ENCODE measurements at places on chromosomes 3 and 15.

DNA sequence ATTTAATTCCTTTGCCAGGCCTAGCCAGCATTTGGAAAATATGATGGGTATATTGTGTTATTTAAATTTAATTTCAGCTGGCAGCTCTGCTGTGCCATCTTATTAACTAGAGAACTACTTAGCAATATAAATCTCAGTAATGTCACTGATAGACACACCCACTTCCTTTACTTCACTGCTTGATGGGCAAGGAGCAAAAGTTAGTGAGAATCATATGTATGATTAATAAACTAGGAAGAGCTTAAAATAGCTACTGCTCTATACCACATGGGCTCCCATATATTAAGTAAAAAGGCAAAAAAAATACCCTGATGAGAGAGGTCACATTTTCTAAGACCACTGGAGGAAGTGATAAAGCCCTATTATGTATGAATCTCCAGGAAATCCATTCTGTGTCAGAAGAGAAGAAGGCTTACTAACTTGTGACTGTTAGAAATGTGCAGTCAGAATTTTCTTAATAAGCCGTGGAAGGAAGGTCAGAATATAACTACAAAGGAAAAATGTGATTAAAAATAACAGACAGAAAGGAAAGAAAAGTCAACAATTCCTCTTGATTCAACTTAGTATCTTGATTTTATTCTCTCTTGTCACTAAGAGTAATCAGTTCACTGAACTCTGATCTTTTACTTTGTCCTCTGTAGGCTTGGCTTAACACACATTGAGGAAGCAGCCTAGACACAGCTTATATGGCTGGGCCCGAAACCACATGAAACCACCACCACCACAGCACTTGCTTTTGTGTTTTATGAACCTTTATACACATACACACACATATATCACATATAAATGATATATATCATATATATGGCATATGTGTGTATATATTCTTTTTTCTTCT is 1233.9 kb upstream of the ALCAM start:
- no peak for ATAC-seq

GRCh38 chr3:161576714-161577510 is 80.3 kb downstream of the OTOL1 start:
- ATAC-seq, result no peak

DNA sequence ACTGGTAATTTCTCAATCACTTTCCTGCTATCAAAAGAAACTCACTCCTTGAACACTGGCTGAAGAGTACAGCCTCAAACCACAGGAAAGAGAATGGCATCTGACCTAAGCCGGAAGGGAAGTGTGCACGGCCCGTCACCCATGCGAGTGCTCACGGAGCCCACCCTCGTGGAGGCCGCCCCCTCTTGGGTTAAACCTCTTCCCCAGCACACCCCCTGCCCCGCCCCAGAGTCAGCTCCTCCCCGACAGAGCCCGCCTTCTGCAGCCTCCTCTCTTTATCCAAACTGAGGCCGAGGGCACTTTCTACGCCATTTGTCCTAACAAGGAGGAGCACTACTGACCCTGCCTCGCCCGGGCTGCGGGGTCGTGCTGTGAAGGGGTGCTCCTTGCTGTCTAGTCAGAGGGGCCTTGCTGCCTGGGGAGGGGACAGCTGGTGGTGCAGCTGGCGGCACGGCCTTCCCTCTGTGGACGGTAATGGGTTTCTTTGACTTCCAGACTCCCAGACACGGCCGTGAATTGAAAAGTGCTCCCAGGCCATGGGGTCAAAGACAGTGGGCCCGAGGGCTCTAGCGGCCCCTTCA is 137.7 kb downstream of the NSMCE3 start:
- no peak for ATAC-seq

- ATAC-seq, result no peak
Observed at GRCh38 chr15:99605990-99606389, 40.2 kb downstream of the MEF2A start.

GRCh38 chr3:115245438-115245837 is 98.3 kb upstream of the ZBTB20 start:
- no peak for ATAC-seq

GRCh38 chr3:44685128-44685800 is 27.2 kb upstream of the ZNF502 start:
- peak; percentile 92 for ATAC-seq

GRCh38 chr3:151949706-151950105 is 76.3 kb downstream of the SUCNR1 start:
- no peak for ATAC-seq

DNA sequence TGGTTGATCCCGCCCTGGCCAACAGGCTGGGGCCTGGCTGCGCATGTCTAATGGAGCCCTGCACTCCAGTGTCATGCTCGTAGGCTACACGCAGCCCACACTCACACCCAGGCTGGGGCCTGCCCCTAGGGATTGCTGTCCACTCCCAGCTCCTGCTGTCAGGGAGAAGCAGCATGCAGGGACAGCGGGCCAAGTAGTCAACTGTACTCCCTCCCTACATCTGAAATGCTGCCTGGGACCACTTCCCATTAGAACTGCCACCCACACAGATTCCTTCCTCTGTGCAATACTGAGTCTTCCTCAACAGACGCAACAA is 16.1 kb downstream of the ALS2CL start:
- no peak for ATAC-seq

- ATAC-seq, result no peak
Observed at GRCh38 chr15:37898362-37898761, 36.1 kb upstream of the TMCO5A start.

GRCh38 chr3:97927704-97928103 is 44.5 kb downstream of the RIOX2 start:
- ATAC-seq, result no peak

- ATAC-seq, result no peak
Observed at GRCh38 chr3:16243706-16244490, 20.8 kb downstream of the DPH3 start.

DNA sequence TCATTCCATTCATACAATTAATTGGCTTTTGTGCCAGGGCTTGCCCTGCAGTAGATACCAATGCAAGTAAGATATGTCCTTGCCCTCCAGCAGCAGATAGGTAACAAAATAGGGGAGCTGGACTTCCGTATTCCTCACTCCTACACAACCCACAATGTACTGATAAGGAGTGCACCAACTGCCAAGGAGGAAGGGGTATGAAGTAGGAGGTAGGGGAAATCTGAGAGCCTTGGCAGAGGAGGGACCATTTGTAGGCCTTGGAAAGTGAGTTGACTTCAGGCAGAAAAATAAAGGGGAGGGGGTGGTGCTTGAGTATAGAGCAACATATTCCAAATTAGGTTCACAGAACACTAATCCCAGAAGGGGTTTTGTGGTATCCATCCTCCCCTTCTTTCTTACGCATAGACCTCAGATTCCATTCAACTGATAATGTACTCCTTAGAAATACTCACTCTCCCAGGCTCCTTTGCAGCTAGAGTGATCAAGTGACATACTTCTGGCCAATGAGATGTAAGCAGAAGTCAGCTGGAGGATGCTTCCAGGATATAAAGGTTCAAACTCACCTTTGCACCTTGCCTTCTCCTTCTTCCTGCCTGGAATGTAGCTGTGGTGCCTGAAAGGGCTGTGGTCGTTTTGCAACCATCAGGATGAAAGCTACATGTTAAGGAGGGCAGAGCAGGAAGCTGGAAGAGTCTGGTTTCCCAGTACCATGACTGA is 127.1 kb upstream of the SMAD3 start:
- ATAC-seq, result no peak

- ATAC-seq, result peak; percentile 95
Observed at GRCh38 chr3:120145542-120146285, 51.5 kb upstream of the GSK3B start.

DNA sequence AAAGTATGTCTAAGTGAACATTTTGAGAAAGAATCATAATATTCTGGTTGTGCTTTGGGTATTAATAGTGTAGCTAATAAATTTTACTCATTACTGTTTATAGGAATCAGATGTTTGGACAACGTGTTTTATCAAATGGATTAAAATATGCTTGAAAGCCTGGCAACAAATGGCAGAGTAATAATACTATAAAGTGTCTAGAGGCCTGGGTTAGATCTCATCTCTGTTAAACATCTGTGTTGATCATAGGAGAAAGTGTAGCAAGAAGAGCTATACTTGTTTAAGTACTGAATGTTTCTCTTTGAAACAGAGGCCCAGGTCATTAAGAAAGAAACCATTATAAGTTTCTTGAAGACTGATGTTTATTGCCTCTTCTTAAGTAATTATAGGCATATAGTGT is 30.5 kb downstream of the VPS8 start:
- ATAC-seq, result no peak

GRCh38 chr3:106759731-106760130 is 617.5 kb upstream of the CCDC54 start:
- ATAC-seq, result no peak

DNA sequence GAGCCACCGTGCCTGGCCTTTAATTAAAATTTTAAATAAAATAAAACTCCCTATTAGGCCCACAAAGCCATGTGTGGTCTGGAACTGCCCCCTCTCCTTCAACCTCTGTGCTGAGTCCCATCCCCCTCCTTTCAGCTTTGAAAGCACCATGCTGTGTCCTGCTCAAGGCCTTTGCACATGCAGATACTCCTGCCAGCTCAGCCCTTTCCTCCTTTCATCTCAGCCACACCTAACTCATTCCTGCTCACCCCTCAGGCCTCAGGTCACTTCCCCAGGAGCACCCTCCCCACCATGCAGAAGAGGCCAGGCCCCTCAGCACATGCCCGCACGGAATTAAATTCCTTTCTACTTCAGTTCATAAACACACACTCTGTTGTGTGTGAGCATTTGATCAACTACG is 28.1 kb downstream of the ATRIP start:
- ATAC-seq, result no peak

DNA sequence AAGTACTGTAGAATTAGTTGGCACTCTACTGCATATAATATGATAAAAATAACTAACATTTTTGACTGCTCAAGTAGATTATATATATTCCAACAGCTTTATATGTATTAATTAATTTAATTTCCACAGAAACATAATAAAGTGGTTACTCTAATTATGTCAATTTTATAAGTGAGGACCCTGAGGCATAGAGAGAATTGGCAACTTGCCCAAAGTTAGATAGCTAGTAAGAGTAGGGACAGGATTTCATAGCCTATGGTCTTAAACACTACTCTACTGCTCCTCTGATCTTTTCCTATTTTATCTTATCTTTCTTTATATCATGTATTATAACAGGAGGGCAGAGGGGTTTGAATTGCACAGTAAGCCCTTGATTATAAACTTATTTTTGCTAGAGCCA is 418.7 kb upstream of the SGO1 start:
- ATAC-seq, result no peak

- no peak for ATAC-seq
Observed at GRCh38 chr15:25780479-25781255, 82.5 kb downstream of the ATP10A start.

DNA sequence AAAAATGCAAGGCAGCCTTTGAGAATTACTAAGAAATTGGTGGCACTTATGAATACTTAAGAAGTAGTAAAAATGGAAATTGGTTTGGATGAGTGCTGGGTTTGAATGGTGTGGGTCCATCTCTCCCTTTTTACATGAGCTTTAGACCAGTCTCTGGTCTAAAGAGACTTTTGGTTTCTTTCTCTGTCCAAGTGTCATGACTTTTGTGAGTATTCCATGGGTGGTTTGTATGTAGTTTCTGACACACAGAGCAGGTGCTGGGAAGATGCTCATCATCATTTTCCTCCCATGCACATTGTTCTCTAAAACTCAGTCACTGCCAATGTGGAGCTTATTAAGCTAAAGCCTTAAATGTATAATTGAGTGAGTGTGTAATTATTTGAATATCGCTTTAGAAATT is 63.5 kb downstream of the KAT2B start:
- ATAC-seq, result peak; percentile 10
